Stimulated activated CD8-positive, alpha-beta memory T cell treated with anti-CD3 and anti-CD28 coated beads, Interleukin-7, amount 100 ng/mL, for 24 hours (primary cell): ENCODE measurements at places on chromosomes 1 and 21.

GRCh38 chr1:36554323-36554628, 71.6 kb upstream of the CSF3R start:
- no peak for DNase-seq

DNA sequence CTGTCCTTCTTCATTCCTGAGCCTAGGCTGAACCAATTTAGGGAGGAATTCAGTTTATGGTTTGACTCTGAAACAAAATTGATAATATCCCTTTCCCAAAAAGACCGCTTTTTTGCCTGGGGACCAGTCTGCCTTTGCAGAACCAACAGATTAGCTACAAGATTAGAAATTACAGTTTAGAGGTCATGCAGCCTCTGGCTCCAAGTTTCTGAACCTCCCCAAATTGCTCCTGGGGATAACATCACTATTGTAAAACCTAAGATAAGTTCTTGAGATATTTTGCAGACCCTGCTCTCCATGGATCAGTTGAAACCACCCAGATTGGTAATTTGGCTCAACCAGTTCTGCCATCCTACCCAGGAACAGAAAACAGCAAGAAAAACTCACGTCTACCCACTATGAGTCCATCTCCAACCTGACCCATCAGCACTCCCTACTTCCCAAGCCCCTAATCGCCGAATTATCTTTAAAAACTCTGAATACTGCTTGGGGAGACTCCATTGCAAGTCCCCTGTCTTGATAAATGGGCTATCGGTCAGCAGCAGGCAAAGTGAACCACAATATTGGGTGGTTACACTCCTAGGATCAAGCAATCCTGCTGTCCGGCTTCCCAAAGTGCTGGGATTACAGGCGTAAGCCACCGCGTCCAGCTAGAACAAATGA, 605 bp upstream of the RABGGTB start:
- DNase-seq: no peak

- no peak for DNase-seq
These were observed 12.5 kb downstream of the SLX9 start for GRCh38 chr21:44952116-44952928.

DNA sequence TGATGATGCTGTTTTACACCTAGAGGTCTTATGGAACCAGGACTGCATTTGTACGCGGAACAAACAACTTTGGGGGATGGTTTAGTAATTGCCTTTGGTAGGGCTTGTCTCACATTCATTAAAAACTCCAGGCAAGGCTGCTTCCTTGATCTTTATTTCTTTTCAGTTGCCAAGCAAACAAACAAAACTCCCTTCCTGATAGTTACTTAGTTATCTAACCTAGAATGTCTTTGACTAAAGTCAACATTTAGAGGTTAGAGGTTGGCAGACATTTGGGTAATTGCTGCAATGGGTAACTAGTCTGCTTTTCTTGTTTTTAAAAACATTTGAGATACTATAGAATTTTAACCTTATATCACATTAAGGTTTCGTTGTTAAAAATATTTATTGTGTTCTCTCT, 500.9 kb upstream of the PTBP2 start:
- no peak for DNase-seq

- no peak for DNase-seq
These were observed 78.2 kb upstream of the TARDBP start for GRCh38 chr1:10934150-10934818.

DNA sequence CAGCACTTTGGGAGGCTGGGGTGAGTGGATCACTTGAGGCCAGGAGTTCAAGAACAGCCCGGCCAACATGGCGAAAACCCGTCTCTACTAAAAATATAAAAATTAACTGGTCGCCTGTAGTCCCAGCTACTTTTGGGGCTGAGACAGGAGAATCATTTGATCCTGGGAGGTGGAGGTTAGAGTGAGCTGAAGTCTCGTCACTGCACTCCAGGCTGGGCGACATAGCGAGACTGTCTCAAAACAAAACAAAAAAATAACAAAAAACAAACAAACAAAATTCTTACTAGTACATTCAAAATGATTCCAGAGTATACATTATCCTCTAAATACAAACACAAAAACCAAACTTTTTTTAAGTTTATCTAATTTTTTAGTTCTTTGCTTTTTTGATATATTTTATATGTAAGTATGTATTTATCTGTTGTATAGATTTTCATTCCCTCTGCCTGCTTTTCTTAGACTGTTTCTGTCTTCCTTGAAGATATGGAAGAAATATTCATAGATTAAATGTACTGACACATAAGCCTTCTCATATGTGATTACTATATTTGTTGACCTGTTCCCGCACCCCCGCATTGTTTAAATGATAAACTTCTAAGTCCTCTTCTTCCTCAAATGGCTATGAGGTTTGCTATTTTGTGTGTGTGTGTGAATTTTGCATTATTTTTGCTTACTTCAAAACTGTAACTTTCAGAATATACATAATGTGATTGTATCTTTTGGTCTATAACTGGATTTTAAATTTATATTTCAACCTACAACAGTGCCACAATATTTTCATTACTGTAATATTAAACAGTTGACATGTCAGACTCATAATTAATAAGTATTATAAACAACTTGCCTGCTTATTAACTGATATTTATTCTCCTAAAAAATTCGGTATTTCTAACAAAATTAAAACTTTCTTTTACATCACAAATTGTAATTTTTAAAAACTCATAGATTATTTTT, 1674.1 kb upstream of the B3GALT2 start:
- no peak for DNase-seq

DNA sequence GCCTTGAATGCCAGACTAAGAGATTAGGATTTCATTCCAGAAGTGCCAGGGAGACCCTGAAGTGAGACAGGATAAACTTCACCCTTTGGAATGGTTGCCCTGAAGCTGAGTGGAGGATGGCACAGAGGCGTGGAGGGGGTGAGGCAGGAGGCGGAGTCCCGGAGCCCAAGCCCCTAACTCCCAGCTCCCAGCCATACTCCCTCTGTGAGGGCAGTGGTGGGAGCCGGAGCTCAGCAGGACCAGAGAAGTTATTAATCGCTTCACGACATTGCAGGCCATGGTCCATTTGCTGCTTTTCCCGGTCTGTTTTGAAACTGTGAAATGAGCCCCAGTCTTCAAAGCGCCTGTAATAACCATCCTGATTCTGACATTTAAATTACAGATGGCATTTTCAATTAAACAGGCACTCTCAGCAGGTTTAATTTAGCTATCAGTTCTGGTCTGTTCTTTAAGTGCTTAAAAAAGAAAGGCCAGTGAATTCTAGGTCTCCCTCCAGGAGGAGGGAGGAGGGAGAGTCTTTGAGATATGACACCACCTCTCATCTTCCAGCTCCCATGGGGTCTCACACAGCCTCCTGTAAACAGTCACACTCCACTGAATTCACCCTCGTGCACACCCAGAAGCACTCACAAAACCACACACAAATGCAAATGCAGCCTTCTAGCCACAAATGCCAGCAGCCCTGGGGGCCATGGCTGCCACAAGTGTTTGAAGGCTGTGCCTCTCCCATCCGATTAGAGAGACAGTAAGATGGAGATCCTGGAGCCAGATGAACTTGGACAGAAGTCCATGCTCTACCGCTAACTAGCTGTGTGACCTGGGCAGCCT, 19.6 kb downstream of the FBXO2 start:
- DNase-seq: no peak

DNA sequence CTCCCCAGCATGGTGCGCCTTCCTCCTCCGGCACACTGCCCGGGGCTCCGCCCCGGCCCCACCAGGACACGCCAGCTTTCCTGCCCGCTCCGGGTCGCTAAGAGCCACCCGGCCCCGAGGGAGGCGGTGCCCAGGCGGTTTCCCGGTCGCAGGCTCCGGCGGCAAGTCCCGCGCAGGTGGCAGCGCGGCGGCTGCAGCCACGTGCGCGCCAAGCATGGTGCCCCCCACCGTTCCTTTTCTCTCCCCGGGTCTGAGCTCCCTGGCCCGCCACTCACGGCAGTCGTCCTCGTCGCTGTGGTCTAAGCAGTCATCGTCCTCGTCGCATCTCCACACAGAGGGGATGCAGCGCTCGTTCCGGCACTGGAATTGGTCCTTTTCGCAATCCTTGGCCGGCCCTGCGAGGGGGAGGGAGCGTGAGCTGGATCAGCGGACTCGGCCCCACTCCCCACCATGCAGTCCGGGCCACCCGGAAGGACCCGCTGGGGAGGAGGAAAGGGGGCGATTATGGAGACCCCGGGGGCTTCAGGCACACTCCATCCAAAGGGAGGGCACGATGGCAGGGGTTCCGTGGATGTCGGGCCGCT, 1.2 kb downstream of the LRP8 start:
- peak; percentile 16 for DNase-seq

DNA sequence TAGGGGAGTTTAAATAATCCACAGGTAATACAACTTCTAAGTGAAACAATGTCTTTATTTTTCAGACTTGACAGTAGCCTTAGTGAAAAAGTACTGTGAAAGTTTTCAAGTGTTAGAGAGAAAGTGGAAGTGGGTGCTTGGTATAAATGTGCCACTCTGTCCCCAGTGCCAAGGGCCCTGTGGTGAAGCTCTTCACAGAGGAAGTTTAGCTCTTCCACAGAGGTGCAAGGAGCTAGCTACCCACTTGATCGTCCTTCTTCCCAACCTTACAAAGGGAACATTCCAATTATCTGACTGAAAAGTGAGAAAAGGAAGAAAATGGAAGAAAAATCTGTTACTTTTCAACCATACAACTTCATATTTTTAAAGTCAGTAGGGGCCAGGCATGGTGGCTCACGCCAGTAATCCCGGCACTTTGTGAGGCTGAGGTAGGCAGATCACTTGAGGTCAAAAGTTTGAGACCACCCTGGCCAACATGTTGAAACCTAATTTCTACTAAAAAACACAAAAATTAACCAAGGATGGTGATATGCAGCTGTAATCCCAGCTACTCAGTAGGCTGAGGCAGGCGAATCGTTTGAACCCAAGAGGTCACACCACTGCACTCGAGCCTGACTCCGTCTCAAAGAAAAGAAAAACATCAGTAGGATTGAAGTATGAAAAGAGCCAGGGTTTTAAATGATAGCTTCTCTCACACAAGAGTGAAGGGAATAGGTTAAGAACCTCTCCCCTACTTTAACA, 41.0 kb upstream of the PTPRC start:
- no peak for DNase-seq

- DNase-seq: peak; percentile 60
These were observed 33.6 kb downstream of the NUAK2 start for GRCh38 chr1:205287767-205288559.

GRCh38 chr1:9551984-9552383, 12.7 kb downstream of the SLC25A33 start:
- DNase-seq: no peak

GRCh38 chr1:175968486-175969172, 225.2 kb upstream of the TNR start:
- DNase-seq: no peak

GRCh38 chr1:19559641-19560040, 74.3 kb upstream of the CAPZB start:
- no peak for DNase-seq

GRCh38 chr1:62196086-62196690, 1.5 kb downstream of the L1TD1 start:
- no peak for DNase-seq

DNA sequence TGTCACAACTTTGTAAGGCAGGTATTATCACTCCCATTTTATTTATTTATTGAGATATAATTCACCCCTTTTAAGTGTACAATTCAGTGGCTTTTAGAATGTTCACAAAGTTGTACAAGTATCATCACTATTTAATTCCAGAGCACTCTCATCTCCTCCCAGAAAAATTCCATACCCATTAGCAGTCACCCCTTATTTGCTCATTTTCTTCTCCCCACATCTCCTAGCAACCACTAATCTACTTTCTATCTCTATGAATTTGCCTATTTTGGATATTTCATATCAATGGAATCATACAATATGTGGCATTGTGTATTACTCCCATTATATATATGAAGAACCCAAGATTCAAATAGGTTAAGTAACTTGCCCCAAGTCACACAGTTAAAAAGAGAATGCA, 7.0 kb downstream of the DSTYK start:
- DNase-seq: no peak

DNA sequence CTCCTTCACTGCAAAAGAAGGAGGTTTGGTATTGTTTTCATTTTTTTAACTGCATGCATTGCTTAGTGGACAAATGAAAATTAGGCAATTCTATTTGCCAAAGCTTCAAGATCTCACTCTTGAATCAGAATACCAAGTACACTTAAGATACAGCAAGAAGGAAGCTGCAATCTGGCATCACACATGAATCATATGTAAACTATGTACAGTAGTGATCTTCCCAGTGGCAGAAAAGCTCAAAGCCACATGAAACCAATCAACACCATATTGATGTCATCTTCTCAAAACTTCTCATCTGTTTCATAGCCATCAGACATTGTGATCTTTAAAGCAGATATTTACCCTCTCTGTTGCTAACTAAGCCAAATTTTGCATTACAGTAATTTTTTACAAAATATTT, 550.1 kb downstream of the LTN1 start:
- DNase-seq: no peak

- DNase-seq: no peak
These were observed 96.0 kb upstream of the BMP8A start for GRCh38 chr1:39395357-39395831.

GRCh38 chr1:199010933-199011332, 372.1 kb downstream of the PTPRC start:
- DNase-seq: no peak

- no peak for DNase-seq
These were observed 14.0 kb upstream of the L1TD1 start for GRCh38 chr1:62180639-62181038.

GRCh38 chr1:162530307-162530987, 31.1 kb upstream of the UAP1 start:
- DNase-seq: no peak

DNA sequence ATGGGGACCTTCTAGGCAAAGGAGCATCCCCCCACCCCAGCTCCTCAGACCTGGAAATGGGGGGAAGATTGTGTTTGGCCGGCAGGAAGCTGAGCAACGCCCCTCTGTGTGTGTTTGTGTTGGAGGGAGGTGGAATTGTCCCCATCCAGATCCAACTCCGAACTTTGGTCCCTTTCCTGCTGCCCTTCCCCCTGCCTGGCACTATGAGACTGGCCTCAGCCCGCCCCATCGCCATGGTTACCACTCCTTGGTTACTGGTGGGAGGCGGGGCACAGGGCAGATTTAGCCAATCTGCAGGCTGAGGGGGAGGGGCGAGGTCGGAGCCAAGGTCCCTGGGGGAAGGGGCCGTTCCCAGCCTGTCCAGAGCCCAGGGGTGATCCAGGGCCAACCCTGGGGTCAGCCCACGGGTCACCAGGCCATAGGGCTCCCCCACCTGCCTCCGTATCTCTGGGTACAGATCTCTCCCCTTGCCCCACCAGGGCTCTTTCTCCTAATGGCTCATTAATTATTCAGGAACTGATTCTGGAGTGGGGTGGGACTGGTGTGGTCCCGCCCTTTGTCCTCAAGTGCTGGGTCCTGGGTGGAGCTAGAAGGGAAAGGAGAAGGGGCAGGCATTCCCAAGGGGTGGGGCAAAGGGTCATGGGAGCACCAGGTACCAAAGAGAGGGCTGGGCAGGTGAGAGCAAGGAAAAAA, 15.2 kb downstream of the PTPRF start:
- DNase-seq: no peak

GRCh38 chr1:74729741-74730478, 2.9 kb downstream of the CRYZ start:
- DNase-seq: no peak
